ENCODE measurements at places on chromosomes 2 and 18. TPM values are rescaled to one million over a fixed set of nuclear protein-coding genes. Genes with fewer than 3 reads are reported as not detected.

The PLCL1 gene
- 10.3 TPM for polyA plus RNA-seq

The RFX8 gene
- 0.11 TPM for polyA plus RNA-seq

The TUBA3E gene
- not detected for polyA plus RNA-seq

The ZNF512 gene
- polyA plus RNA-seq = 22.3 TPM

The PLCD4 gene
- polyA plus RNA-seq = 8.5 TPM

DNA sequence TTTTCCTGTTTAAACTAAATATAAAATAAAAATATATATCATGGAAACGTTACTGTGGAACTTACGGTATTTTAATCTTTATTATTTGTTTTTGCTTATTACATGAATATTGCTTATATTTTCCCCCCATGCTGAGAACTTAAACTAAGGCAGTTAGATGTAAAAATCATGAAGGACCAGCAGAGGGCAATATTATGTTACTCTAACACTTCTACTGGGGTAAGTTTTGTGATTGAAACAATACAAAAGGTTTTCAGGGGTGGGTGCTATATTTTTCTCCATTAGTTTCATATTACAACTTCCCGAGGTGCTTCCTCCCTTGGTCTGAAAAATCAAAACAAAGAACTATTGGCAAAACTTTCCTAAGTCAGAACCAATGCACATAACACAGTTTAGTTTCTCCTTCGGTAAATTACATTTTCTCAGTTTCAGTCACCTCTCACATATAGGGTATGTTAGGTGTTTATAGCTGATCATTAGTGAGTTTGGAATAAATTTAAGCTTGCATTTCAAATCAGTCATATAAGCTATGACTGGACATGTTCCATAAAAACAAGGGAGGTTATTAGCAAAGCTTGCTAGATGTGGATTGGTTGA, 54.8 kb downstream of the ZNF407 start:
- H3K27me3 ChIP-seq = no peaks in the 10 kb centered on the region
- peaks cover 2% of the 10 kb centered on the region for H3K36me3 ChIP-seq
- H3K27ac ChIP-seq = no peak overlapping the region
- peak; percentile 47 for DNase-seq

DNA sequence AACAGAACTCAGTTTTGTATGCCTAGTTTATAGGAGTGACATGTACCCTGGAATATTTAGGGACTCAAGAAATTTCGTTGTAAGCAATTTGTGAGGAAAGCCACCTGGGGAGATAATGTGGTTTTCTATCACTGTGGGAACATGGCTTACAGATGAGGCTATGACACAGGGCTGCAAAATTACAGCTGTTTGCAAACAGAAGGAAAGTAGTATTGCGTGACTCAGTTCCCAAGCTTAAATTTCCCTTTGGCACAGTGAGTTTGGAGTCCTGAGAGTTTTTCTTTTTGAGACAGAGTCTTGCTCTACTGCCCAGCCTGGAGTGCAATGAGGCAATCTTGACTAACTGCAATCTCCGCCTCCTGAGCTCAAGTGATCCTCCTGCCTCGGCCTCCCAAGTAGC, 149.8 kb downstream of the MYO5B start:
- no peak overlapping the region for H3K4me3 ChIP-seq
- no peak for DNase-seq
- H3K4me1 ChIP-seq = no peaks in the 10 kb centered on the region
- no peaks in the 10 kb centered on the region for H3K27me3 ChIP-seq
- no peak overlapping the region for H3K27ac ChIP-seq
- no peaks in the 10 kb centered on the region for H3K36me3 ChIP-seq

GRCh38 chr2:66888791-66889631, 454.1 kb downstream of the MEIS1 start:
- no peak overlapping the region for H3K4me3 ChIP-seq
- H3K4me1 ChIP-seq = peaks cover 2% of the 10 kb centered on the region
- no peak overlapping the region for H3K27ac ChIP-seq
- no peaks in the 10 kb centered on the region for H3K27me3 ChIP-seq

GRCh38 chr2:20667151-20667530, 197 bp downstream of the GDF7 start:
- H3K27ac ChIP-seq = no peak overlapping the region
- no peaks in the 10 kb centered on the region for H3K36me3 ChIP-seq
- H3K4me1 ChIP-seq = peaks cover 26% of the 10 kb centered on the region
- peak; percentile 84 for DNase-seq

Data from SK-N-SH (cell line).